ENCODE measurements at places on chromosomes 12 and 14.

- no peak for DNase-seq
These were observed 43.5 kb downstream of the DNAI7 start for GRCh38 chr12:25151476-25151875.

DNA sequence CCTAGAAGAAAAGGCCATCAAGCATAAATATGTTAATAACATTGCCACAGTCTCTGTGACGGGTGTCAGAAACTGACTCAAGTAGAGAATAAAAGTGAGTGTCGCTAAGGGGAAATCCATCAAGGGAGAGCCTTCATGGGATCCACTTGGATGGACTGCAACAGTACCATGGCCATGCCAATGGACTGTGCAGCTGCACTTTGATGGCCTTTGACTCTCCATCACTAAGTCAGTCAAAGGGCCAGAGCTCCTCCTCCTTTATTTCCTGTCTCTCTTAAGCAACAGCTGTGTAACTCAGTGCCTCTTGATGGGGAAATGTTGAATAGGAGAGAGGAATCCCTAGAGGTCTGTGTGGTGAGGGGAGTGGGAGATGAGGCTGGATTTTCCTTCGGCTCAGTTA lies 335.2 kb downstream of the BMP4 start:
- no peak for DNase-seq

GRCh38 chr14:61618448-61618847 lies 76.9 kb upstream of the HIF1A start:
- DNase-seq, result no peak

GRCh38 chr12:3362737-3363136 lies 128.3 kb upstream of the PRMT8 start:
- no peak for DNase-seq

GRCh38 chr12:88175544-88175943 lies 33.4 kb downstream of the TMTC3 start:
- no peak for DNase-seq

DNA sequence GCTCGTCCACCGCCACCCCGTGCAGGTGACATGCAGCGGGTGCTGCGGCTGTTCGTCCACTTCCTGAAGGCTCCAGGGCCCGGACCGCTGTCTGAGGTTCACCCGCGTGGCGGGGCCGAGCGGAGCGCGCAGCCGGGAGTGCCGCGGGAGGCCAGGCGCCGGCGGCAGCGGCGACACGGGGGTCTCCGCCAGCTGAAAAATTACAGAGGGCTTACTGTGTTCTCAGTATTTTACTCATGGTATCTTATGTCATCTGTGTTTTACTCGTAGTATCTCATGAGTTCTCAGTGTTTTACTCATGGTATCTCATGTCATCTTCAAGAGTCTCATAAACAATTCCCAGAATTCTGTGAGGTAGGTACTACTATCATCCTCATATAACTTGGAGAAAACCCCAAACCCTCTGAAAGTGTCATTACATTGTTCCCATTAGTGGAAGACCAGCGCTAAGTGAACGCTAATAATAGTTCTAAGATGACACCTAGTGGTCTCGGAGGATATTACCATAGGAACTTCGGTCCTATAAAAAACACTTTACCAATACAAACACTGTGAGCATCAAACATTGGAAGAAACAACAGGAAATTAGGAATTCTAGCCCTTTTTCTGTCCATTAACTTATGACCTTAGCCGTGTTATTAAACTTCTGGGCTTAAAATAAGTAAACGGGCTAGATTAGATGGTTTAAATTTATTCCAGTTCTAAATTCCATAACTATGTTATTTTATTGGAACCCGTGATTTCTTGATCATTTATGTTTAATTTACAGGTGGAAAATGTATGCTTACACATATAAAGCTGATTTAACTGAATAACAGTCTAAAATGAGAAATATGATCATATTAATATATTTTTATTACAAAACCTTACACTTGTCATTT lies 32.4 kb downstream of the AK7 start:
- peak; percentile 56 for DNase-seq

DNA sequence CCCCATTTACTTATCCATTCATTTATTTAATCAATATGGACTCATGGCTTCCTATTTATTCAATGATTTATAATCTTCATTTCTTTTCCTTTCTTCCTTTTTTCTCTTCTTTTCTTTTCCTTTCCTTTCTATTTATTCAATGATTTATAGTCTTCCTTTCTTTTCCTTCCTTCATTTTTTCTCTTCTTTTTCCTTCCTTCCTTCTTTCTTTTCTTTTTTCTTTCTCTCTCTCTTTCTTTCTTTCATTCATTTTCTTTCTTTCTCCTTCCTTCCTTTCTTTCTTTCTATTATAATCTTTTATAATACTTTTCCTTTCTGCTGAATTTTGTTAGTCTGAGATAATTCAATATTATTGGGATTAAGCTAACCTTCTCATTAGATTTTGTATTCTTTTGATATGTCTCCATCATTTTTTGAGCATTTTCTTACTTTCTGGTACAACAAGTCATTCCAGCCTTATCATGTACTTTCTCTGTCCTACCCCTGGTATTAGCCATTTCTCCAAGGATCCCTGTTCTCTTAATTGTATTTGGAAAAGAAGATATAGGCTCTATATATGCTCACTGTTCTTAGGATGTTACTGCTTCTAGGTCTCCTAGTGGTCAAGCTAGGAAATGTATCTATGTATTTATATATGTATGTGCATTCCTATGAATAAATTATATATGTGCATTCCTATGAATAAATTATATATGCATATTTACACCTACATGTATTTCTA lies 12.1 kb downstream of the LACRT start:
- DNase-seq, result no peak

GRCh38 chr12:113413488-113413939 lies 8.7 kb upstream of the SDSL start:
- peak; percentile 66 for DNase-seq

GRCh38 chr14:72471346-72471745 lies 422.6 kb downstream of the DPF3 start:
- no peak for DNase-seq

DNA sequence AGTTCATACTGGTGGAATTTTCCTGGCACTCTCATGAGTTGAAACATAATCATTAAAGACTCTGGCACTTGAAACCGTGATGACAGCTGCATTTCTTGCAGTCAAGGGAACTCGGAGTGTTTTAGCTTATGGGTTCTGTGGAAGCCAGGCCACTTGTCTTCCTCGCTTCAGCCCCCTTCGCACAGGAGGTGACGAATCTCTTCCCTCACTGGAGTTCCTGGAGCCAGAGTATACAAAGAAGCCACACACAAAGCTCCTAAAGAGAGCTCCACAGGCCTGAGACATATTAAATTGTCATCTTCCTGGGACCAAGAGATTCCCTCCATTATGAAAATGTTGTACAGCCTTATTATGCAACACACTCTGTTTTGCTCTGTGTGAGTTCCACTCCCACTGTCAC lies 964.1 kb downstream of the TMEM121 start:
- no peak for DNase-seq

DNA sequence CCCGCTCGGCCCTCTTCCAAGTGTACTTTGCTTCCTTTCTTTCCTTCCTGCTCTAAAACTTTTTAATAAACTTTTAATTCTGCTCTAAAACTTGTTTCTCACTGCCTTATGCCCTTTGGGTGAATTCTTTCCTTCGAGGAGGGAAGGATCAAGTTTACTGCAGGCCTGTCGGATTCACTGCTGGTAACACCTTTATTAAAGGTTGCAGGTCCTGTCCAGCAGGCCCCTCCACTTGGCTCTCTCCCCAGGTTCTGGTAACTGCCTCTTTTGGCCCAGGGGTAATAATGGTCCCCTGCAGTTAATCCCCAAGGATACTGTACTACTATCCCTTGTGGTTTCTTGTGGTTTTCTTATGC lies 152.7 kb upstream of the EEA1 start:
- no peak for DNase-seq

- no peak for DNase-seq
These were observed 103.3 kb upstream of the FKBP4 start for GRCh38 chr12:2691345-2692071.

DNA sequence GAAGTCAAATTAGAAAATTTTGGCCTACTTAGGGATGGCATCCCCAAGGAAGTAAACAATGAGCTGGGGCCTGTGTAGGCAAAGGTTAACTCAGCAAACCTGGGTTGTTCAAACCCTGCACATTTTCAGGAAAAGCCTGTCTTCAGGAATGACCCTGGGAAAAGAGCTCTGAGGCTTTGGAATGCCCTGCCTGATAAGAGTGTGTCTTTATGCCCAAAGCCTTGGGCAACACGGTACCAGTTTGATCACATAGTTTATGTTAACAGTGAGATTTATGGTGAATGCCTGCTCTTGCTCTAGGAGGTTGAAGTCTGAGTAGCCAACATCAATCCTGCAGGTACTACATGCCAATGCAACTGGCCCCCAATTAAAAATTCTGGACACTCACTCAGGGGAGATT lies 28.2 kb upstream of the STAB2 start:
- no peak for DNase-seq

GRCh38 chr14:93946541-93947090 lies 19.5 kb downstream of the FAM181A start:
- DNase-seq, result no peak

- DNase-seq, result no peak
These were observed 3.8 kb downstream of the ERP29 start for GRCh38 chr12:112017041-112017440.

- peak; percentile 74 for DNase-seq
These were observed 9.5 kb upstream of the IRF2BPL start for GRCh38 chr14:77037938-77038568.

DNA sequence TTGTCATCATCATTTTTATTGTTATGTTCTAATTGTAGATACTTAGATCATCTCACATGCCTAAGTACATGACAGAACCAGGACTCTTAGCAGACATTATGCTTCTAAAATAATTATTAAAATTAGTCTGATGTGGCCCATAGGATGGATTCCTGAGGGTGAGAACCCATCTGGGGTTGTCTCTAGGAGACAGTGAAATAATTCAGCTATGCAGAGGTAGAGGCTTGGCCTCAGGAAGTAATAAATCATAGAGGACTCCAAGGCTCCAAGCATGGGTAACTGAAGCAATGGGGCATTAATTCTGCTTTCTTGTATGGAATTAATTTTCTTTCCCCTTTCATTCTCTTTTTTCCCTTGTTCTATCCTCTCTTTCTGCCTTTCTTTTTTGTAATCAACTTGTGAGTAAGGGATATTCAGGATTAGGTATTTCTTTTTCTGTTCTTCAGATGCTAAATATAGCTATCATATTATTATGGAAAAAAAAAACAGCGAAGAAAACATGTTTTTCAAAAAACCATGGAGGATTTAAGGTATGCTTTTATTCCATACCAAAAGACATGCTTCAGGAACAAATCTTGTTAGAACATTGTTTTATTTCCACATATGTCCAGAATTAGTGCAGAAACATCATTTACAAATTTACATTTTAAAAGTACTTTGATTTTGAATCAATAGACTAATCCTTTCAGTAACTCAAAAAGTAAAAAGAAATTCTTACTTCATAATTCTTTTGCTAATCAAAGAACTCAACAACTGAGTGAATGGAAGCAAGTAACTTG lies 263.2 kb downstream of the TRHDE start:
- no peak for DNase-seq

DNA sequence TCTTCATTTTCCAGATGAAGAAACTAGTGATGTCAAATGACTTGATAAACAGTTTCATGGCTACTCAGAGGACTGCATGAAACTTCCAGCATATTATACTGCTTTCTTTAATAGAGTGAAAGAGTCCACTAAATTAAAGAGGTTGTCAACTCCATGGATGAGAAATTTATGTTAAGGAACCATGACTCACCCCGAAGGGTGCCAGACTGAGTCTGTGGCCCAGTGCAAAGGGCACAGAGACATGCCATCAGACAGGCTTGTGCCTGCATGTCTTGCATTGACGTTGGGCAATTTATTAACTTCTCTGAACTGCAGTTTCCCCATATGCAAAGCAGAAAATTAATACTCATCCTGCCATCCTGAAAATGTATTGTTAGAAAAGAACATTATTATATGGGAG lies 382.4 kb downstream of the APAF1 start:
- no peak for DNase-seq

DNA sequence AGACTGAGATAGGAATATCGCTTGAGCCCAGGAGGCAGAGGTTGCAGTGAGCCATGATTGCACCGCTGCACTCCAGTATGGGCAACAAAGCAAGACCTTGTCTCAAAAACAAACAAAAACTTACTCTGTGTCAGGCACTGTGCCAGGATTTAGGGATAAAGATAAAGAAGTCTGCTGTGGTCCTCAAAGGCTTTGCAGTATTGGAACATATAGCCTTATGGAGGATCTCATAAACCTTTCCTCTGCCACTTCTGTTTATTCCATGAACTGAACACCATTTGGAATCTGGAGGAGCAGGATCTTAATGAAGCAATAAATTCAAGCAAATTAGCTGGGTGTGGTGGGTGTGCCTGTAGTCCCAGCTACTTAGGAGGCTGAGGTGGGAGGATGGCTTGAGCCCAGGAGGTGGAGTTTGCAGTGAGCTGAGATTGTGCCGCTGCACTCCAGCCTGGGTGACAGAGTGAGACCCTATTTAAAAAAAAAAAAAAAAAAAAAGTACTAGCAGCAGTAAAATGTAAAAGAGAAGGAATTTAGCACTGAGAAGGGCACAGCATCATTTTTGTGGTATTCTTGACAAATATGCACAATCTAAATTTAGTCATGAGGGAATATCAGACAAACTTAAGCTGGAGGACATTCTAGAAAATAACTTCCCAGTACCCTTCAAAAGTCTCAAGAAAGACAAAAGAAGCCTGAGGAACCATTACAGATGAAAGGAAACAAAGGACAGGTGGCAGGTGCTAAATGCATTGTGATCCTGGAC lies 27.1 kb downstream of the BMAL2 start:
- DNase-seq, result no peak

DNA sequence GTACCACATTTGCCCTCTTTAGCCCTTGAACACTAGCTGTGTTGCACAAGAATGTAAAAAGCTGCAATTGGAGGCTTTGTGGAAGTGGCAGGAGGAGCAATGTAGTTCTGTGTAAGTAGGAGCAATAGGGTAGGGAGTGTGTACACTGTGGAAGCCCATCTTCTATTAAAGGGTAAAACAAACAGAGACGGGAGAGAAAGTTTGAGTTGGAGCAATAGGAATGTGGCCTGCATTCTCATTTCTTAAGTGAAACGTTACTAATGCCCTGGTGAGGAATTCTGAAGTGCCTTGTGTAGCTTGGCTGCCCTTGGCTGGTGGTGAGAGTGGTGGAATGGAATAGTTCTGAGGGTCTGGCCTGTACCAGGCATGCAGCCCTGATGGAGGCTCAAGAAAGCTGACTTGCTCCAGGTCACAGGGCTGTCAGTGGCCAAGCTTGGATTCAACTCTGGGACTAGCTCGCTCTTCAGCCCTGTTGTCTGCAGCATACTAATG lies 38.8 kb upstream of the ATP23 start:
- DNase-seq, result no peak

DNA sequence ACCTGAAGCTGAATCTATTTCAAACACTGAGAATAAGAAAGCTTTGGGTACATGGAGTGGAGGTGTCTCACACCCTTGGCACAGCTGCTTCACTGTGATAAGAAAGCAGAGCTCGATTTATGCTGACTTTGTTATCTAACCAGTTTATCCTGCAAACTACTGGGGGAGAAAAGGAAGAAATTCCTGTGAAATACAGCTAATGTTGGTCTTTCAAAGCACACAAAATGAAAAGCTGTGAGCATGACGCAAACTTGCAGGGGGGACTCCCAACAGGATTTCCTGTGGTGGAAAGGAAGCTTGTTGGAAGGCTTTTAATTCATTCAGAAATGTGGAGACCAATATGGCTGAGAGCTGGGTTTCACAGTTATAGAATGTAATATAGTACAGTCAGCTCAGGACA lies 53.4 kb downstream of the SRGAP1 start:
- peak; percentile 56 for DNase-seq

Data from CD14-positive monocyte (primary cell).